ENCODE measurements at places on chromosomes 5 and 9.

GRCh38 chr5:94463739-94464138 lies 154.7 kb downstream of the KIAA0825 start:
- no peak for DNase-seq

GRCh38 chr9:13446286-13446937 lies 166.9 kb upstream of the MPDZ start:
- DNase-seq: no peak

GRCh38 chr9:32801530-32801929 lies 18.2 kb downstream of the TMEM215 start:
- no peak for DNase-seq

DNA sequence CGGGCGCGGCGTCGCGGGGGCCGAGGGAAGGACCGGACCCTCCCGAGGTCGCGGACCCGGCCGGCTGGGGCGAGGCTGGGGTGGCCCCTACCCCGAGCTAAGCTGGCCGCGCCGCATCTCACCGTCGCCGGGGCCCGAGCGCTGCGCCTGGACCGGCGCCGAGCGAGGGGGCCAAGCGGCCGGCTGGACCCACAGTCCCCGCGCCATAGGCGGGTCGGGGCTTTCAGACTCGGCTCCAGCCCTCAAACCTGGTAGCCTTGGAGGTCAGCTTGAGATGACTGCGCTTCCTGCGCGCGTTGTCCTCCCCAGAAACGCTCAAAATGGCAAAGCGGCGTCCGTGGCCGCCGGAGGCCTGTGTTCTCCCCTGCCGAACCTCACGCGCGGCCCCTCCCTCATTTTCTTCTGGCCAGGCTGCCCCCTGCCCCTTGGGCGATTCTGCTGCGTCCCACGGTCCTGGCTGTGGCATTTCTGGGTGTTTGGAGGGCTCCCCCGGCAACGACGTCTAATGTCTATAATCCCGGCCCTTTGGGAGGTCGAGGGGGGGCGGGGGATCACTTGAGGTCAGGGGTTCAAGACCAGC lies 8.7 kb upstream of the GRIN1 start:
- DNase-seq: no peak

DNA sequence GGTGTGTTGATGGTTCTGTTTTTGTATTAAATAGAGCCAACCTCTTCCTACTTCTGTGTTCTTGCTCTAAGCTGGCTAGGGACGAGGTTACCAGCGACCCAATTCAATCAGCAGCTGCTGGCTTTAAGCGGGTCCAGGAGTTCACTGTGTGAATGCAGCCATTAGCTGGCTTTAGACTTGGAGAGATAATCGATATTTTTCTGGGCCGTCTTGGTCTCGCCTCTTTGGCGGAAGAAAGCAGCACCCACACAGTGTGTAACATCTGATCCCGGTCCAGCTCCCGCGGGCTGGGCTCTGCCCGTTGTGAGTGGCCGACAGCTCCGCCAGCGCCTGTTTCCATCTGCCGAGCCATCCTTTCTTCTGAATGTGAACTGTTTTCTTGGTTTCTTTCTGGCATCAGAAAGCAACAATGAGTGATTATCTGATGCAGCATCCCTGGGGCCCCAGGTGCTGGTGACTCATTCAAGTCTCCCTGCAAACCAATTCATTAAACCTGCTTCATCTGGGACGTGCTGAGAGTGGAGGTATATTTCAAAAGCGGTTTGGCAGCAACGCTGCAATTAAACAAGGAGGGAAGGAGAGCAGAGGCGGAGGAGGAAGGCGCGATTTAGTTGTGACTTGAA lies 90.8 kb upstream of the IRX4 start:
- DNase-seq: no peak

DNA sequence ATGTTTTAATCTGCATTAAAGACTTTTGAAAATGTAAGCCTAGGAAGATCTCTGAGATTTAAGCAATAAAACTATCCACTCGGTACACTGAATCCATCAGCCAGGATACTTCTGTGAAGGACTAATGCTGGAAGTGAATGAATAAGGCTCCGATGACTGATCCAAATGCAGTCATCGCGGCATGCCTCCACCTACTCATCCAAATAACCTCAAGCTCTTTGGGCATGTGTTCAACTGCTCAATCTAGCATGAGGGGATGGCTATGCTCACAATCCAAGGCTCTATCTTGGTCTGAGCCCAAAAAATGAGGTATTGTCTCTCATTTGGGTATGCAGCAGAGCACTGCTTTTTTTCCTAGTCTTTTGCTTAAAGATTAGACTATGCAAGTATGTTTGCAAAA lies 19.2 kb downstream of the MARCHF3 start:
- DNase-seq: no peak

DNA sequence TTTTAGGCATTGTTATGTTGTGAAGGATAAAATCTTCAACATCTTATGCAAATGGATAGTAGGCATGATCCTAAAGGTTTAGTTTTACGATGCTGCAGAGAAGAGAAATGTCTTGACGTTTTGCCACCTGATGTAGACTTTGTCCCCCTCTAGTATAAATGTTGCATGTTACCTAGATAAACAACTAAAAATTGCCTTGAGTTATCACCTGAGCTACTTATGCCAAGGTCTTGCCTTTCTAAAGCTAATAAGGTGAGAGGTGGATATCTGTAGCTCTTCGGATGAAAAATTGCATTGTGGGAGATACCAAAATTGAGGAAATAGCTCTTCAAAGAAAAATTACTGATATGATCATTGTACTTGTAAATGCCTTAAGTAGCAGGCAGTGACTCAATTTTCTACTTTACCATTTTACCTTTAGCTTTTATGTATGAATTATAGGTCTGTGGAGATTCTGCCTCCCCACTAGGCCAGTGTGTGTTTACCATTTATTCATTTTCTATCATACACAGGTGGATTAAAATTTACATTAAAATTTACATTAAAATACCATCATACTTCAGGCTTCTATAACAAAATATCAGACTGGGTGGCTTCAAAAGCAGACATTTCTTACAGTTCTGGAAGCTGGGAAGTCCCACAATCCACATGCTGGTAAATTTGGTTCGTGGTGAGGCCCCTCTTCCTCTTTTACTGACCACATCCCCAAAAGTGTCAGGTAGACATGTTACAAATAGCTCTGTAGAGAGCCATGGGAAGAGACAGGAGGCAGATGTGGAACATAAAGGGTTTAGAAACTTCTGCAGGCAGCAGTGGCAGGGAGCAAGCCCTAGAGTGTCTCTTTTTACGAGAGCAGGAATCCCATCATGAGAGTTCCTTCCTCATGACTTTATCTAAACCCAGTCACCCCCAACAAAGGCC lies 100.7 kb upstream of the ERBIN start:
- no peak for DNase-seq

DNA sequence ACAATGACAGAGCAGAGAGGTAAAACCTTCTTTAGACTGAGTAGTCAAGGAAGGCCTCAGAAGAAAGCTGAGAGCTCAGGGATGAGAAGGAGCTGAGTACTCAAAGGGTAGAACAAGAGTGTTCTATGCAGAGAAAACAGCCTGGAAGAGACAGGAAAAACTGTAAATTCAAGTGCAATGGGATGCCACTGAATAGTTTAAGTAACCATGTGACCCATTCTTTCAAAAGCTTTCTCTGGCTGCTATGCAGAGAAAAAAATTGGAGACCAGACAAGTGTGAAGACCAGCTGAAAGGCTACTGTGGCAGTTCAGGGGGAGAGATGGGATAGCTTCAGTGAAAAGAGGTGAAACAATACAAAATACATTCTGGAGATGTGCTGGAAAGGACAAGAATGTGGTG lies 61.3 kb upstream of the RNF38 start:
- DNase-seq: no peak
